Stimulated activated CD8-positive, alpha-beta memory T cell treated with anti-CD3 and anti-CD28 coated beads, Interleukin-7, amount 100 ng/mL, for 1 hour (primary cell): ENCODE measurements at places on chromosomes 16 and 17.

DNA sequence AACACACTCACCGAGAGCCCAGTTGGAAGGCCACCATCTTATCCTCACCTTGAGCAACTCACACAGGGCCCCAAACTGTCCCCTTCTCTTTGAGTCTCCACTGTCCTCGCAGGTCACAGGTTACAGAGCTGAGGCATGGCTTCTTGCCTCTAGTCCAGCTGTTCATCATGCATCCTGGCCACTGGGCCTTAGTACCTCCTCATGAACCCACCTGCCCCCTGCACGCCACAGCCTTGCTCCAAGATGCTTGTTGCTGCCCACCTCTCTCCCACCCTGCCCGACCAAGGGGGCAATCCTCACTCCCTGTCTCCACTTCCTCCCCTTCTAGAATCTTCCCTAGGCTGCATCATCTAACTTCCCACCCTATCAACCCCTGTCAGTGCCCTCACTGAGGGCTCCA, 17.1 kb downstream of the CDH5 start:
- no peak for DNase-seq

- no peak for DNase-seq
These were observed 260.0 kb downstream of the HAPSTR1 start for GRCh38 chr16:9351440-9351839.

DNA sequence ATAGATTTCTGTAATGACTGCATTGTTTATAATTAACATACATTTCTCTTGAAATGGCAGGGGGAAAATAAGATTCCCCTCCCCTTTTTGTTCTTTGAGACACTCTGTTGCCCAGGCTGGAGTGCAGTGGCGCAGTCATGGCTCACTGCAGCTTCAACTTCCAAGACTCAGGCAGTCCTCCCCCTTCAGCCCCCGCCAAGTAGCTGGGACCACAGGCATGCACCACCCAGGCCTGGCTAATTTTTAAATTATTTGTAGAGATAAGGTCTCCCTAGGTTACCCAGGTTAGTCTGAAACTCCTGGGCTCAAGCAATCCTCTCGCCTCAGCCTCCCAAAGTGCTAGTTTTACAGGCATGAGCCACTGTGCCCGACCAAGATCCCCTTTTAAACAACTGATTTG, 67.7 kb downstream of the KATNIP start:
- DNase-seq, result no peak

GRCh38 chr16:20349615-20350014, 2.9 kb downstream of the UMOD start:
- DNase-seq, result no peak

DNA sequence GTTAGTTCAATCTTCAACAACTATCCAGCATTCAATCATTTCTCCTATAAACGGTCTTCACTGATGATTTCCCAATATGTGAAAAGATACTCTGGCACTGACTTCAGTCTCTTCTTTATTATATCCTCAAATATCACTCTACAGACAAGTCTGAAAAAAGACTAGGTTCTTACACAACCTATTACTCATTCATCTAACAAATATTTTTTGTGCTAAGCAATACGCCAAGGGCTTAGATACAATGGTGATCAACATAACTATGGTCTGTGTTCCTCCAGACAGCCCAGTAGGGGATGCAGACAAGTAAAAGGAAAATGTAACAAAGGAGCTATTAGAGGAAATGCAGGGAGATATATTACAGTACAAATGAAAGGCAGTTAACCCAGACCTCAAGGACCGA, 63.9 kb downstream of the MYO1D start:
- no peak for DNase-seq

DNA sequence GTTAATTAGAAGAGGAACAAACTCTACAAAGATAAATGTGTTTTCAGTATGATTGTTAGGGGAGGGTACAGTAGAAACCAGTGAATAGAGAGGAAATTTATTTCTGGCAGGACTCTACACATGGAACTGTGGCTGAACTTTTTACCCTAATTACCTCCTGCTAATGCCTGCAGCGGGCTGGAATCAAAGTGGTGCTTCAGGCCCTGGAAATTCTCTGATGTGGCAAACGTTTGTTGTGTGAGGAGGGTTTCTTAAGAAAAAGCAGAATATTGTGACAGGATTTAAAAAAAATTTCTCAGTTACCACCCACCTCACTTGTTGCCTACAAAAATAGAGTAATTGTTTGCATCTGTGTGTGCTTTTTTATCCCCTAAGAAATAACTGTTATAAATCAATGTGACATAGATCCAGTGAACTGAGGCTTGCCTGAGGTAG, 154.5 kb downstream of the BCAS3 start:
- DNase-seq, result no peak

- peak; percentile 76 for DNase-seq
These were observed 1.2 kb downstream of the NGFR start for GRCh38 chr17:49496183-49496866.

- DNase-seq, result no peak
These were observed 26.9 kb downstream of the IRX5 start for GRCh38 chr16:54957403-54958166.

DNA sequence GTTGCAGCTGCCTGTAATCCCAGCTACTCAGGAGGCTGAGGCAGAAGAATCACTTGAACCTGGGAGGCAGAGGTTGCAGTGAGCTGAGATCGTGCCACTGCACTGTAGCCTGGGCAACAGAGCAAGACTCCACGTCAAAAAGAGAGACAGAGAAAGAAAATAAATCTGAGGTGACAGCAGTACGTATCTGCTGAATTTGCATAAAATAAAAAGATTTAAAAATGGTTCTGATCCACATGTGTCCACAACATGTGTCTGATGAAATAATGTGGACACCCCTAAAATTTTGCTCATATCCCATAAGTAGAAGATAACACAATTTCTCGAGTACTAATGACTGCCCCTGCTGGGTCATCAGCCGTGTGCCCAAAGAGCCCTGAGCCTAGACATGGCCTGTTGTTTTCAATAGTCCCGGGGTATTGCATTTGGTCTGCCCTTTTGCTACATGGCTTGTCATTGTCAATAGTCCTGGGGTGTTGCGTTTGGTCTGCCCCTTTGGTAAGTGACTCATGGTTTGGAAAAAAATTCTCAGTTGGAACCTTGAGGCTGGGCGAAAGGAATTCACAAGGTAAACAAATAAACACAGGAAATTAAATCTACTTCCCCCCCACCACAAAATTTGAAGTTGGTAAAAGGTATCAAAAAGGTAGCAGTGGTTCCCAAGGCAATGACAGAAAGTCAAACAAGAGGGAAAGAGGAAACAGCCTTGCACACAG, 434.6 kb upstream of the MAF start:
- DNase-seq, result no peak

DNA sequence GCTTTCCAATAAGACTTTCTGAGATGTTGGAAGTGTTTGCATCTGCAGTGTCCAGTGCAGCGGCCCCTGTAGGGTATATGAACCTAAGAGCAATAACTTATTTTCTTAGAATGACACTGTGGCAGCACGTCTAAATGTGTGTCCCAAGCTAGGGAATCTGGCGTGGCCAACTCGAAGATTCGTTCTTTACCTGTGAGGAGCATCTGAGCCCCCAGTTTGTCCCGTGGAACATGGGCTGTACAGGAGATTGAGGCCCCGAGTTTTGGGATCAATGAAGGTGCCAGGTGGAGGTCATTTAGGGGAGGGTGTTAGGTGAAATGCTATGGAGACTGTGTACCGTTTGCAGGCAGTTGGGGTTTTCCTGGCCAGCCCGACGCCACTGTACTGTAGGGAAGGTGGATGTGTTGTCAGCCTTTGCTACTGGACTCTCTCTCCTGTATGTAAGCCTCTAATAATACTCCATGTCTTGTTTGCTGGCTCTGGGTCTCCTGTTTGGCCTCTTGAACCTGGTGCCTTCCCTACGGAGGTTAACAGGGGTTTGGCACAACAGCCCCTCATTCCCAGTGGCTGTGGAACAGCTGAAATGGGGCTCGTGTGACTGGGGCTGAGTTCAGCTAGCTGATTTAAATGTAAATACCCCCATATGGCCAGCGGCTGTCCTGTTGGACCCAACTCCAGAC, 45.5 kb upstream of the SDK2 start:
- no peak for DNase-seq

- DNase-seq, result no peak
These were observed 20.9 kb upstream of the ABCC1 start for GRCh38 chr16:15928261-15929104.

GRCh38 chr16:85286066-85286831, 174.0 kb upstream of the CIBAR2 start:
- DNase-seq, result no peak

DNA sequence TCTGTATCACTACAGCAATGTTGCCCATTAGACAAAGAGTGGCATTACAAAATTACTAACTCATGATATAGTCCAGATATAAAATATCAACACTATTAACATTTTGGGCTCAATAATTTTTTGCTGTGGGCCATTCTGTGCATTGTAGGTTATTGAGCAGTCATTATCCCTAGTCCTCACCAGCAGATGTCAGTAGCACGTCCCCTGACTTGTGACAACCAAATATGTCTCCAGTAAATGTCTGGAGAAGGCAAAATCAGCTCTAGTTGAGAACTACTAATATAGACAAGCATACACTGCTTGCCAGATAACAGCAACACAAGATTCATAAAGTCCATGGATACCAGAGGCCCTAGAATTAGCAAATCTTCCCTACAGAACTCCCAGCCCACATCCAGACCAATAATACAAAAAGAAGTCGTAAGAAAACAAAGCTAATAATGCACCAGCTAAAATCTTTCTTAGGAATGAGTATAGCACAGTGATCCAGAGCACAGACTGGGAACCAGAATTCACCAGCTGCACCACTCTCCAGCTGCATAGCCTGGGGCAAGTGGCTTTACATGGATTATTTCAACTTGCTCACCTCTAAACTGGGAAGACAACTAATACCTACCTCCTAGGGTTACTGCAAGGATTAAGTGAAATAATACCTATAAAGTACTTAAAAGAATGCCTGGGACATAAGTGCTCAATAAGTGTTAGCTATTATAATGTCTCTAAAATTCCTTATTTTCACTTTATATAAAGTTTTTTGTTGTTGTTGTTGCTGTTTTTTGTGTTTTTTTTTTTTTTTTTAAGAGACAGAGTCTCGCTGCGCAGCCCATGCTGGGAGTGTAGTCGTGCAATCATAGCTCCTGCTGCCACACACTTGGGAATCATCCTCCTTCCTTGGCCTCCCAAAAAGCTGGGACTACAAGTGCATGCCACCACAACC, 23.7 kb downstream of the HELZ start:
- no peak for DNase-seq

- no peak for DNase-seq
These were observed 53.2 kb downstream of the SMG6 start for GRCh38 chr17:2250140-2251095.

DNA sequence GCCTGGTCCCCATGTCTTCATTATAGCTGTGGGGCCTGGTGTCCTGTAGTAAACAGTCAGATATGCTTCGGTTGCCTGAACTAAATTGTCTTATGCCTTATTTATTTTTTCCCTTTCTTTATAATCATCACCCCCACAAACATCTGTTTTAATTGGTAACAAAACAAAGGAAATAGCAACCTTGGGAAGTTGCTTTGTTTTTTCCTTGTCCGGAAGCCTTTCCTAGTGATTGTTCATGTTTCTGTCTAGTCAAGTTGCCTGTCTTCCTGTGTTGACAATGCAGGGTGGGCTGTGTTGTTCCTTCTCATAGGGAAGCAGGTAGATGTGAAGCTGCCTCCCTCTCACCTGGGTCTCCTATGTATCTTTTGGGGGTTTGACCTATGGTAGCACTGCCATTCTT, 16.7 kb downstream of the PGS1 start:
- no peak for DNase-seq

GRCh38 chr16:50699326-50700159, 6.1 kb downstream of the NOD2 start:
- no peak for DNase-seq

DNA sequence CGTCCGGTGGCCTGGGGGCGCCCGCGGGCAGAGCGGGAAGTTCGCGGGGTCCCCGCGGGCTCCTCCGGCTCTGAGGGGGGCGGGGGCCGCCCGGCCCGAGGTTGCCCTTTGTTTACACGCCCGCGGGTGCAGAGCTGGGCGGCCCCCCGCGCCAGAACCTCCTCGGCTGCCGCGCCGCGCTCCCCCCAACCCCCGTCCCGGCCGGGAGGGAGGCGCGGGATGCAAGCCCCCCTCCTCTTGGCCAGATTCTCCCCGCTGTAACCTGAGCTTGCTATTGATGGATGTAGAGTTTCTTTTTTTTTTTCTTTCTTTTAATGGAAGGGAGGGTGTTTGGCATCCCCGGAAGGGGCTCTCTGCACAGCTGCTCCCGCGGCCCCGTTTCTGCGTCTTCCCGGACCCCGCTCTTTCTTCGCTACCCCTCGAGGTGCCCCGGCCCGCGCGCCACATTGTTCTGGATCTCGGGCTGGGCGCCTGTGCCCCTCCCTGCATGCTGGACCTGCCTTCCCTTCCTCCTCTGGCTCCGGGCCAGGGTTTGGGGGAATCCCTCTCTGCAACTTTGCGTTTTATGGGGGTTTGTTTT, 646 bp downstream of the CBX2 start:
- DNase-seq, result no peak

GRCh38 chr16:87698241-87698640, 67.5 kb downstream of the KLHDC4 start:
- no peak for DNase-seq

DNA sequence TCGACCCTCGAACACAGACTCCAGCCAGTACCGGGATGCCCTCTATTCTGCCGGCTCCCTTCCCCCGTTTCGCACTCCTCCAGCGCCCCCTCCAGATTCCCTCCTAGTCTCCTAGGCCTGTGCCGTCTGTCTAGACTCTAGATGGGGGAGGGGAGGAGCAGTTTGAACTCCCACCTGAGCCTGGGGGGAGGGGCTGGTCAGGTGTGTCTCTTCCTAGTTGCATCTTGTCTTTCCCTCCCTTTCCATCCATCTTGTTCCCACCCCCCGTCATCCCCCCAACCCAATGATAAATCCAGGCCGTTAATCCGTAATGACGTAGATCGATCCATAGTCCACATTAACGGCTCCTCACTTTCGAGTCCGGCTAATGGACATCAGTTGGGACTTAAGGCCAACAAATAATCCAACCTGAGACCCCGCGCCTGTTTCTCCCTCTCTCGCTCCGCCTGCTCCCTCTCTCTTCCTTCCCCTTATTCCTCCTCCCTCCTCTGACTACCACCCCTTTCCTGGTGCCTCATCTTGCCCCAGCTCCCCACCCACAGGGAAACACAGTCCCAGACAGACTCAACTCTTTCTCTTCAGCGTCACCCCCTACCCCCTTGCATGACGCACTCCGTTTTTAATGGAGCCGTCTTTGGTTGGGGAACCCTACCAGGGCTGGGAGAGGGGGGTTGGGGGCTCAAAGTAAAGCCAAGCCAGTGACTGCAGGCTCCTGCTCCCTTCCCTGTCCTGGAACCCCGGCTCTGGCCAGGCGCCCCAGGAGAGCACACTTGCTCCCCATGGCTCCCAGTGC, 3.4 kb upstream of the HOXB5 start:
- DNase-seq, result no peak

DNA sequence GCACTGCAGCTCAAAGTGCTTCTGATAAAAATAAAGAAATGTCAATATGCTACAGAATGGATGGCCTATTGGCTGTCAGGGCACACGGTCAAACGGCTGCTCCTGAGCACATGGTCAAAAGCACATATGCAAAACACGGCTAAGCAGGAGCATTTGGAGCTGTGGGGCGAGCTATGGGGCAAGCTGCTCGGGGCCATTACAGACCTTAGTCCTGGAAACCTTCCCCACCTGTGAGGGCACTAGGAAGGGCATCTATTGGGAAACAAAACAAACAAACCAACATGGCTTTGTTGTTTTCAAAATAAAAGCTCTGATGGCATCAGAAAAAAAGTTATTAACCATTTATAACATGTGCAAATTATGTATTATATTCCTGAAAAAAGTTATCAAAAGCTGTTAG, 83.6 kb downstream of the SLC5A11 start:
- DNase-seq, result no peak

- DNase-seq, result no peak
These were observed 643.6 kb downstream of the HS3ST4 start for GRCh38 chr16:26335236-26335853.
